Prostate gland (tissue), 2 donors: ENCODE measurements at places on chromosomes 4 and X.

- DNase-seq = no peak
Measured at GRCh38 chr4:70629469-70630090, 1.0 kb downstream of the ENAM start.

- no peak for DNase-seq
Measured at GRCh38 chr4:6360385-6360784, 90.7 kb downstream of the WFS1 start.

DNA sequence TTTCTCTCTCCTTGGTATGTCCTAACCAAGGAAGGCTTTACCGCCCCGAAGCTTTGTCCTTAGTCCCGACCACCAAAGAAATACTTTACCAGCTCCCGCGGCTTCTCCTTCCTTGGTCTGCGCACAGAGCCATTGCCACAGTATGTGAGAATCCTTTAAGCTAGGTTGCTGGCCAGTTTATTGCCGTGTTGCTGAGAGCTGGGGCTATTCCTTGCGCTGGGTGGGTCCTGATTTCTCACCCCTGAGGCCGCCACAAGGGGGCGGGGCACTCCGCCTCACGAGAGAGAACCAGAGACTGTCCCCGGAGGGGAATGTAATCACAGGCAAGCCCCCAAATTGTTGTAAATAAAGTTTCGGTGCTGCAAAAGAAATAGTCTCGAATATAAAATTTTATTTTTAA is 331.0 kb upstream of the PCDH10 start:
- no peak for DNase-seq

GRCh38 chrX:69398881-69399280 is 105.2 kb upstream of the NALF2 start:
- DNase-seq = no peak

GRCh38 chrX:24838629-24839028 is 144.9 kb downstream of the POLA1 start:
- peak; percentile 7 for DNase-seq

- DNase-seq = no peak
Measured at GRCh38 chr4:146900295-146900694, 45.4 kb downstream of the TTC29 start.

DNA sequence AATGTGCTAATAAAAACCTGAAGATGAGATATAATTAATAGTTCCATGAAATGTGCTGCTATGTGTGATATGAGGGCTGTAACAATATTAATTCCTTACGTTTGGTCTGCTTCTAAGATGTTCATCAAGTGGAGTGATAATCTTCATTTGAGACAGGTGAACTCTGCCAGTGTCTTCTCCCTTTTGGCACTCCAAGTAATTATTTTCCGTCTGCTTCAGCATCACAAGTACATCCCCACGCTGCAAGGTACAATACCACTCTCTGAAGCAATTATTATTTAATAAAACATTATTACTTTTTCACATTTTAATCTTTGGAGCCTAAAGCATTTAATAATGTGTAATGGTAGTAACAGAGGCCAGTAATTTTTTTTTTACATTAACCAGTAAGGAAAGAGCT is 44.4 kb downstream of the RPS3A start:
- no peak for DNase-seq

GRCh38 chrX:39875834-39876628 is 221.7 kb downstream of the BCOR start:
- peak; percentile 29 for DNase-seq

GRCh38 chr4:27716693-27717430 is 856.2 kb downstream of the STIM2 start:
- no peak for DNase-seq

DNA sequence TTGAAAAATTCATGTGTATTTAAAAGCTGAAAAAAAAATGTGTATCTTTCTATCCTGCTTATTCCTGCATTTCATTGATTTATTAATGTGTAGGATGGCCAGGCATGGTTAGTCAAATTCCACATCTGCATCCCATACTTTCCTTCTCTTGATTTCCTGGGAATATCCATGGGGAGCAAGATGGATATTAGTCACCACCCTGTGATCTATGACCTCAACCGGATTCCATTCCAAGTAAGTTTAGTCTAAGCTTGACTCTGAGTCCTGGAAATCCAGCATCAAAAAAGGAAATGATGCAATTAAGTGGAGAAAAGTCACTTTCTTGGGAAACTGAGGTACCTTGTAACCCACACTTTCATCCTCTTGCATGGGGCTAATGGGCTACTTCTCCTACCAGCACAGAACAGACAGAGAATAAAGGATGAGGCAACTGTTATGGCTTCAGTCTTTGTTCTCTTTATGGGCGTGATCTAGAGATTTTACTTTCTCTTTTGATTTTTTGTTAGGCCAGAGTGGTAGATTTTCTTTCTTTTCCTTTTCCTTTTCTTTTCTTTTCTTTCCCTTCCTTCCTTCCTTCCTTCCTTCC is 17.1 kb upstream of the BEX4 start:
- DNase-seq = no peak

DNA sequence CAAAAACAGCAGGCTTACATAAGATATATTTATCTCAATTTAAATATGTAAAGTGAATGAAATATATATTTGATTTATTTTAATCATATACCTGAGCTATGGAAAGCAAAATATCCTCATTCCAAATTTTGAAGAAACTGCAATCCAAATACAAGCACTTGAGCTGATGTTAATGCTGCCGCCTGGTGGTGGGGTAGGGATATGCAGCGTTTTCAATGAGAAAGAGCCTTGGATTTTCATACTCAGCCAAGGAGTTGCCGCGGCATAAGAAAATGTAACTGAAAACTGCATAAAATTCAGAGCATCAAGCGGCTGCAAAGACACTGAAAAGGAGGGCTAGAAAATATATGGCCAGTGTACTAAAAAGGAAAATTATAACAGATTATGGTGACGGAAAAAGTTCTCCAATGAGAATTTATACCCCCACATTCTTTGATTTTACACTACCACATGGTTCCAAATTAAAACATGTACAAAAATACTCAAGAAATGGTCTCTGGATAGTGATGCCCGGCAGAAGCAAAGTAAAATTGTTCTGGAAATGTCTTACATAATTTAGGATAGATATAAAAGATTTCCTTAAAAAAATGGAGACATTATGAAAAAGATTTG is 660.3 kb upstream of the PITX2 start:
- peak; percentile 13 for DNase-seq

DNA sequence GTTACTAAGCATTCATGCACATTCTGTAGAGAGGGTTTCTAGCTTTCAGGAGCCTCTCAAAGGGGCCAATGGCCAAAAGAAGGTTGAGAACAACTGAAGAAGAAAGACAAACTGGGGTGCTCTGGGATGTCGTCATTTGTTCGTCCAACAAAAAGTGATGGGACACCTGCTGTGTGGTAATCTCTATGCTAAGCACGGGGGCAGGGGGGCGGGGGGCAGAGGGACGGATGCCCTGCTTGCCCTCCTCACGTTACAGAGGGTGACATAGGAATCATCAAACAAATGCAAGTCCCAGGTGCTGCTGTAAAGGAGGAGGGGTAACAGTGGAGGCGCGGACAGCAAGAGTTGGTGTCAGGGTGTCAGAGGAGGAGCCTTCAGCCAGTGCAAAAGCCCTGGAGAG is 12.8 kb upstream of the CRMP1 start:
- DNase-seq = no peak
